ENCODE measurements at places on chromosomes 5 and 9. TPM values are rescaled to one million over a fixed set of nuclear protein-coding genes. Genes with fewer than 3 reads are reported as not detected.

GRCh38 chr9:82883436-82883835, 179.5 kb downstream of the RASEF start:
- no peak for DNase-seq

GRCh38 chr5:118554981-118555380, 433.4 kb downstream of the DTWD2 start:
- DNase-seq: no peak

FRMD3 gene
- total RNA-seq: 8.5 TPM

DNA sequence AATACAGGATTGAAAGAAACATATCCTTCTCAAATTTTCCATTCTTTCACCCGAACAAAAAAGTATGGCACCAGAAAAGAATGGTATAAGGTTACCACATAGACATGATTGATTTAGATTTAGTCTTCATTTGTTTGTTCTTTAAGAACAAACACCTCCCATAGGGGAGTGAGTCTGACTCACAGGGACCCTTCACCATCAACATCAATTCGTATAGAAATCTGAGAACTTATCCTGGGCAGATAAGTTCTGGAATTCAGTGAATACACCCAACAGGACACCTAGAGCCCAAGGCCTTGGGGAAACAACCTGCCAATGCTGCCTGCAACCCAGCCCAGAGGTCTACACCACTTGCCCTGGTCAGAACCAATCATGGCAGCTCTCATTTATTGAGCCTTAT, 46.2 kb downstream of the LHFPL2 start:
- no peak for DNase-seq

DNA sequence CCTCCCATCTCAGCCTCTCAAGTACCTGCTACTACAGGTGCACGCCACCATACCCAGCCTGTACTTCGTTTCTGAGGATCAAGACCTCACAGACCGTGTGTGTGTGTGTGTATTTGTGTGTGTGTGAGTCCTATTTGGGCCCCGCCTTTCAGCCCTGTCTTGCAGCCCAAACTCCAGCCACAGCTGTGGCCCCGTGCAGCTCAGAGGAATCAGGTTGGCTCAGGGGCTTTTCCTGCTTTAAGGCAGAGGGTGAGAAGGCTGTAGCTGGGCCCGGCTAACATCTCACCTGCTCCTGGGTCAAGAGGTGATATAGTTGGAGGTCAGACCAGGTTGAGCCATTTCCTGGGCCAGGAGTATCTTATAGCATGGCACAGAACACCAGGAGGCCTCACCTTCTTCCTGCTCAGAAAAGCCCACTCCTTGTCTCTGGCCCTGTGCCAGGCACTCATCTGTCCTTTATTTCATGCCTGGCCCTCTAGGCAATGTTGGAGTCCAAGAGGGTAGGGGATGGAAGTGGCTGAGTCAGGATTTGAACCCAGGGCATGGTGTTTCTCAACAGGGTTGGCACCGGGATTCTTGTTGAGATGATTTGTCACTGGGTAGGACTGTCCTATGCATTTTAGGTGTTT, 1.6 kb upstream of the PHYKPL start:
- no peak for DNase-seq

PCDHA10 gene
- total RNA-seq: 2.0 TPM

DNA sequence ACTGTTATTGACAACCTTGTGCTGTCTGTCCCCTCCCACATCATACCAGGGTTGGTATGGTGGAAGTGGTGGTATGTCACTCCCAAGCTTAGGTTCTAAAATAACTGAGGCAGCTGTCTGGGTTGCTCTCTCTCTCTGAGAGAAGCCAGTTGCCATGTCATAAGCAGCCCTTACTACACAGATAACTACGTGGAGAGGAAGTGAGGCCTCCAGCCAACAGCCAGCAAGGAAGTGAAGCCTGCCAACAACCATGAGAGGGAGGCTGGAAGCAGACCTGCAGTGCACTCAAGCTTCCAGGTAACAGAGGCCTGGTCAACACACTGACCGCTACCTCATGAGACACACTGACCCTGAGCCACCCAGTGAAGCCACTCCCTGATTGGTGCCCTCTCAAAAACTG, 18.6 kb downstream of the CTNNAL1 start:
- DNase-seq: peak; percentile 67

EPB41L4B gene
- not detected for total RNA-seq

DNA sequence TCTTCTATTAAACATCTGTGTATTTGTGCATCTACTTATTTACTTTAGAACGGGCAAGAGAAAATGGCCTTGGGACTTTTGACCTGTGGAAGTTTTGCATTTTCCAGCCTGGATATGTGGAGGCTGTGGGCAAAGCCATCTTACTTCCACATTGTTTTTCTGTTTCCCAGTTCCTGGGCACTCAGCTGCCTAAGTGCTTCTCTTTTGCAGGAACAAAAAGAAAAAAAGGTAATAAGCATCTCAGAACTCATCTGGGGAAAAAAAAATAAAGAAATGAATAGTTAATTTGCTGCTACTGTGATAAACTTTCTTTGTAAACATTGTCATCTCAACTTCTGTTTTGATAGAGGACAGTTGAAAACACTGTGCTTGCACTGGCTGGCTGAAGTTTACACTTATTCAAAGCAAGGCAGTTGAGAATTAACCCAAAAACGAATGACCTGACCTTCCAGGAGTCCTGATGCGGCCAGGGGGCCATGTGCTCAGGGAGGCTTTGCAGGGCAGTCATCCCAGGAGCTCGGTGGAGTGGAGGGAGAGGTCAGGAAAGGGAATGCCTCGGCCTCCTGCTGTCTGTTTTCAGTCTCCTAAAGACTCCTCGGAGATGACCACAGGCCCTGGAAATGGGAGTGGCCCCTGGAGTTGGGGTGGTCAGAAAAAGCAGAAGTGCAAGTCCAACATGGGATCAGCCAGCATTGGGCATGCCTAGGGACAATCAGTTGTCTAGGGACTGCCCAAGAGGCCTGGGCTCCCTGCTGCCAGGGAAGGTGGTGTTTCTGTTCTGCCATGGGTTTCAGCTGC, 75.5 kb downstream of the RAI14 start:
- DNase-seq: no peak

GRCh38 chr5:127256886-127257597, 33.6 kb upstream of the MEGF10 start:
- no peak for DNase-seq
